Stimulated activated CD8-positive, alpha-beta memory T cell treated with anti-CD3 and anti-CD28 coated beads, Interleukin-15, amount 100 ng/mL, for 4 hours (primary cell): ENCODE measurements at places on chromosomes 12 and 14.
A peak's percentile ranks its signal among the peaks of the same experiment; 100 is the strongest.

GRCh38 chr12:11958221-11959091 is 112.3 kb upstream of the BCL2L14 start:
- peak; percentile 6 for DNase-seq

- no peak for DNase-seq
Observed at GRCh38 chr14:95488376-95489213, 27.9 kb downstream of the SYNE3 start.

DNA sequence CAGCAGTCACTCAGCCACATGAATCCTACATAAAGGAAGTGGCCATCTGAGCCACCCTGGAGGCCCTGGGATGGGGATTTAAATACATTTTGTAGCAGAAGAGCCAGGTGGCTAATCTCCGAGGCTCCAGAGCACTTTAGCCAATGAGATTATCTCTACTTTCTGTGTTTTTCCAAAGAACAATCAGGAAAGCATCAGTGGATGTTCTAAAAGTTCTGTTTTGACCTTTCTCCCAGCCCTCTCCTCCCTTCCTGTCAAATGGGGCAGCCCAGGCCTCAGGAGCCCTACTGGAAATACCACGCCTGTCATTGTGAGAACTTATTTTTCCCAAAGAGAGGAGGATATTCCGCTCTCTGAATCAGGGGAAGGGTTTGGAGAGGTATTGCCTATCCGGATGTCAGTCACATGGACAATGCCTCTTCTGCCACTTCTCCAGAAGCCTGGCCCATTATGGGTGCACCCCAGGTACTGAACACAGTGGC is 336.8 kb upstream of the FKBP4 start:
- DNase-seq = no peak

DNA sequence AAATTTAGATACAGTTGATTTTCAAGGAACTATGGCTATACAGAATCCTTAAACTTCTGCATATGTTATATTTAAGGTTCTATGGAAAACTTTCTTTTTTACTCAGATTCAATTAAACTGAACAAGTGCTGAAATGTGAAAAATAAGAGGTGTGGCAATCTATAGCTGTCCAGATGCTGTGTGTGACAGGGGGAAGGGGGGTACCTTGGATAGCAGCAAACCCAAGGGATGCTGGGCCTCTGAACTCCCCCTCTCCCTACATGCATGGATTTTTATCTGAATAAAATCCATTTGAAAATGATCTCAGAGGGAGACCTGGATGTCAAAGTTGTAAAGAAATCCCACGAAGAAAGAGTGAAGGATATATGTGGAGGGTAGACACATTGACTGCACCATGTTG is 82.8 kb upstream of the CCDC198 start:
- DNase-seq = no peak

- no peak for DNase-seq
Observed at GRCh38 chr14:22178333-22178839, 410.6 kb downstream of the DAD1 start.

DNA sequence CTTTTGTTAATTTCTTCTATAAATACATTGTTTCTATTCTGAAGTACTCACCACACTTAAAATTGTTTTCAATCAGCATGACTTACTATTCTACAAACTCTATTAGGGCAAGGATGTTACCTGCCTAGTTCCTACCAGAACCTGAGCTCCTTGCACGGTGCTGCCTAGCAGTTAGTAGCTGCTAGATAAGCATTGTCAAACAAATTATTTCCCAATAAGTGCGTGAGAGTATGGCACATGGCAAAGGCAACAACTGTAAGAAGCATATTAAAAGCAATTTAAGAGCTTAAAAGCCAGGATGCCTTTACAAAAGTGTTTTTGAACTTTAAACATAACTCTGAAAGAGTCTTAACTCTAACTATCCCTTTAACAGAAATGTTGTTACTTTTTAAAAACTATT is 8.2 kb upstream of the LYZ start:
- DNase-seq = no peak

DNA sequence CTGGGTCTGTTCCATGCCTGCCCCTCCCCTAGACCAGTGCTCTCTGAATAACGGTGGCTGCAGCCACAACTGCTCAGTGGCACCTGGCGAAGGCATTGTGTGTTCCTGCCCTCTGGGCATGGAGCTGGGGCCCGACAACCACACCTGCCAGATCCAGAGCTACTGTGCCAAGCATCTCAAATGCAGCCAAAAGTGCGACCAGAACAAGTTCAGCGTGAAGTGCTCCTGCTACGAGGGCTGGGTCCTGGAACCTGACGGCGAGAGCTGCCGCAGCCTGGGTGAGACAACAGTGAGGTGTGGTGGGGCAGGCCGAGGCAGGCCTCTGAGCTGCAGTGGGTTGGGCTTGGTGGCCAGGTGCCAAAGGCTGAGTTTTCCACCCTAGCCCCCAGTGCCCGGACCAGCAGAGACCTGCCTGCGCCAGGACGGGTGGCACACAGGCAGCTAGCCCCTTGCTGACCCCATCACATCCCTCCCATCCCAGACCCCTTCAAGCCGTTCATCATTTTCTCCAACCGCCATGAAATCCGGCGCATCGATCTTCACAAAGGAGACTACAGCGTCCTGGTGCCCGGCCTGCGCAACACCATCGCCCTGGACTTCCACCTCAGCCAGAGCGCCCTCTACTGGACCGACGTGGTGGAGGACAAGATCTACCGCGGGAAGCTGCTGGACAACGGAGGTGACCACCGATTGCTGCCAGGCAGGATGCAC is 28.2 kb upstream of the LRP1-AS start:
- no peak for DNase-seq

GRCh38 chr14:31703056-31703455 is 141.9 kb downstream of the NUBPL start:
- DNase-seq = no peak

- no peak for DNase-seq
Observed at GRCh38 chr14:59918824-59919569, 947 bp upstream of the LRRC9 start.

- no peak for DNase-seq
Observed at GRCh38 chr12:70011353-70011752, 186.3 kb downstream of the MYRFL start.

- no peak for DNase-seq
Observed at GRCh38 chr12:94831081-94831751, 172.3 kb downstream of the NDUFA12 start.

GRCh38 chr12:113844495-113845210 is 121.5 kb downstream of the RBM19 start:
- DNase-seq = no peak

- peak; percentile 74 for DNase-seq
Observed at GRCh38 chr14:105045710-105046326, 19.4 kb downstream of the GPR132 start.

- DNase-seq = no peak
Observed at GRCh38 chr14:99382781-99383471, 97.7 kb downstream of the SETD3 start.
